Tracheal epithelial cell (primary cell): ENCODE measurements at places on chromosomes 13 and 19. TPM values are rescaled to one million over a fixed set of nuclear protein-coding genes. Genes with fewer than 3 reads are reported as not detected.

The LILRA6 gene
- not detected in 2 replicates for total RNA-seq

The CATSPERD gene
- not detected in 2 replicates for total RNA-seq

The UNC13A gene
- under 0.01 TPM in 1 of 2 replicates, not detected in the other for total RNA-seq

The OR4F17 gene
- under 0.01 TPM in 1 of 2 replicates, not detected in the other for total RNA-seq

The PALM gene
- total RNA-seq: under 0.01 and 1.2 TPM in 2 replicates

The ZNF528 gene
- total RNA-seq: 7.0 and 18.8 TPM in 2 replicates

The ZNF723 gene
- not detected in 2 replicates for total RNA-seq

The CYP2F1 gene
- total RNA-seq: not detected in 2 replicates

The KLK3 gene
- total RNA-seq: under 0.01 and 0.43 TPM in 2 replicates

The SLC25A41 gene
- total RNA-seq: 0.21 and 0.24 TPM in 2 replicates

The NBEA gene
- 1.7 and 2.1 TPM in 2 replicates for total RNA-seq

The ZNF430 gene
- total RNA-seq: 14.2 and 14.5 TPM in 2 replicates

The SIGLEC8 gene
- total RNA-seq: not detected in 2 replicates

The ADAT3 gene
- 0.64 and 2.9 TPM in 2 replicates for total RNA-seq

The FAM216B gene
- not detected in 2 replicates for total RNA-seq

The THAP8 gene
- 0.72 and 3.6 TPM in 2 replicates for total RNA-seq

The CDX2 gene
- total RNA-seq: 0.48 TPM in 1 of 2 replicates, not detected in the other

The PRTN3 gene
- not detected in 2 replicates for total RNA-seq

The ATP11A gene
- 4.3 and 9.2 TPM in 2 replicates for total RNA-seq

The CHAMP1 gene
- 7.5 and 8.7 TPM in 2 replicates for total RNA-seq

The MCEMP1 gene
- total RNA-seq: not detected in 2 replicates

The ICAM4 gene
- total RNA-seq: 32.3 and 40.3 TPM in 2 replicates

The BCKDHA gene
- total RNA-seq: 56.6 and 61.6 TPM in 2 replicates

The GRIK5 gene
- under 0.01 and 2.4 TPM in 2 replicates for total RNA-seq

The PEAK3 gene
- not detected in 2 replicates for total RNA-seq

The ETV2 gene
- not detected in 2 replicates for total RNA-seq

The USHBP1 gene
- under 0.01 TPM in 1 of 2 replicates, not detected in the other for total RNA-seq

The CILP2 gene
- 0.21 and 0.24 TPM in 2 replicates for total RNA-seq

The PCDH20 gene
- under 0.01 and 3.1 TPM in 2 replicates for total RNA-seq

The PAF1 gene
- 11.1 and 23.6 TPM in 2 replicates for total RNA-seq

The IRGC gene
- total RNA-seq: not detected in 2 replicates

The CEBPG gene
- total RNA-seq: 68.7 and 102 TPM in 2 replicates

The SIGLEC12 gene
- total RNA-seq: not detected in 2 replicates

The SNRNP70 gene
- 79.5 and 91.6 TPM in 2 replicates for total RNA-seq

The CD22 gene
- total RNA-seq: not detected in 2 replicates

The TNFSF13B gene
- 0.48 and 1.1 TPM in 2 replicates for total RNA-seq

The ZSCAN4 gene
- 0.24 TPM in 1 of 2 replicates, not detected in the other for total RNA-seq

The RGS9BP gene
- total RNA-seq: under 0.01 and 0.64 TPM in 2 replicates

The GAPDHS gene
- total RNA-seq: not detected in 2 replicates

The PRR19 gene
- under 0.01 and 0.43 TPM in 2 replicates for total RNA-seq

The ZNF222 gene
- total RNA-seq: 3.4 TPM in 2 replicates

The RYR1 gene
- 0.48 and 5.5 TPM in 2 replicates for total RNA-seq

The AP1M2 gene
- 109 and 130 TPM in 2 replicates for total RNA-seq

The CEACAM16 gene
- not detected in 2 replicates for total RNA-seq
